Gastrocnemius medialis (tissue), 4 donors: ENCODE measurements at places on chromosomes 16 and 17.

GRCh38 chr16:73053364-73054124 lies 5.6 kb upstream of the ZFHX3 start:
- DNase-seq: no peak

DNA sequence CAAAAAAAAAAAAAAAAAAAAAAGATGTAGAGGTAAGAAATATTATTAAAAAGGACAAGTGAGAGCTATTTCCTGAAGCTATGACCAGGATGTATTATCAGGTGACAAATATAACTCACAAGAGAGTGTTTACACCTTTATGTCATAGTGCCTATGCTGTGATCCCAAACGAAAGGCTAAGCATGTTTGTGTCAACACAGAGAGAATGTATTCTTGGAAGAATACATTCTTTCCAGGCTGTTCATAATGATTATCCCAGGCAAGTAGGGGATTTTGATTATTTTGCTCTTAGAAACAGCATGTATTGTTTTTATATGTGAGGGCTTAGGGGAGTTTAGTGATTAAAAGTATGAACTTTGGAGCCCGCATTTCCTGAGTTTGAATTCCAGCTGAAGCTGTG lies 175.0 kb downstream of the SPECC1 start:
- DNase-seq: no peak

GRCh38 chr17:8855477-8856204 lies 11.8 kb downstream of the PIK3R6 start:
- DNase-seq: no peak

GRCh38 chr17:27318228-27318627 lies 24.3 kb downstream of the WSB1 start:
- no peak for DNase-seq

GRCh38 chr16:16083421-16084156 lies 134.2 kb downstream of the ABCC1 start:
- peak; percentile 48 for DNase-seq

DNA sequence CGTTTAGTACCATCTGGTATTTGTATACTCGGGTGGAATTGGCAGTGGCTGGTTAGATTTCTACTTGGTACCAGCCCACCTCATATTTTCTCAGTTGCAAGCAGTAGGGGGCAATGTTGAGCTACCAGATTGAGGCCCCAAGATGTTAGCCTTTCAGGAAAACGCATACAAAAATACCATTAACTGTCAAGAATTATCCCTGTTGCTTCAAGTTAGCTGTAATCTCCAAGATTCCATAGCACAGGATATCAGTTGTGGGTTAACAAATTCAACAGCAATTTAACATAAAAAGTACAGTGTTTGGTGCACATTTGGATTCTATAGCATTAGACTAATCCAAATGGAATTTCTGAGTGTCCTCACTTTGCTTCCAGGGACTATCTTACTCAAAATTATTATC lies 188.2 kb downstream of the FTO start:
- no peak for DNase-seq

DNA sequence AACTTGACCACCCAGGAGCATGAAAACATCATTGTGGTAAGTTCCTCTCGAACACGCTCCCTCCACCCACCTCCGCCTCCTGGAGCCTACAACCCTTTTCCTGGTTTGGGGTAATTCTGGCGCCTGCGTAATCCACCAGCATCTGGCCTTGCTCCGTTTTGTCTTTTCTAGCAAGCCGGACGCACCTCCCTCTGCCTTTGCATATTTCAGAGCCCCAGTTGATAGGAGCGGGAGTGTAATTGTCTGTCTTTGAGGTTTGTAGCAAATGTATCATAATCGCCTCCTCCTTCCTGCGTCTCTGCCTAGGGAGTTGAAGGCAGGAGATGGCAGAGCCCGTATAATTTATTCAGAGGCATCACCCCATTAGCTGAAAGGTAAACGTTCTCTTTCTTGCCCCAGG lies 121.3 kb upstream of the PLCG2 start:
- DNase-seq: no peak

- DNase-seq: no peak
Measured at GRCh38 chr16:50881956-50882355, 140.1 kb downstream of the CYLD start.
